ENCODE measurements at places on chromosomes 11 and 22. TPM values are rescaled to one million over a fixed set of nuclear protein-coding genes. Genes with fewer than 3 reads are reported as not detected.
A peak's percentile ranks its signal among the peaks of the same experiment; 100 is the strongest.

GRCh38 chr11:67119585-67120391 is 725 bp downstream of the KDM2A start:
- H3K27me3 ChIP-seq = no peaks in the 10 kb centered on the region
- peak overlapping the region; percentile 99 for H3K4me3 ChIP-seq
- peaks cover 35% of the 10 kb centered on the region for H3K4me1 ChIP-seq
- DNase-seq = peak; percentile 43
- H3K36me3 ChIP-seq = no peaks in the 10 kb centered on the region

GRCh38 chr11:2094354-2095197 is 44.6 kb downstream of the IGF2 start:
- DNase-seq = no peak
- no peak overlapping the region for H3K4me3 ChIP-seq
- H3K27me3 ChIP-seq = no peaks in the 10 kb centered on the region
- H3K4me1 ChIP-seq = peaks cover 29% of the 10 kb centered on the region
- no peak overlapping the region for H3K27ac ChIP-seq
- H3K36me3 ChIP-seq = no peaks in the 10 kb centered on the region

- H3K36me3 ChIP-seq = no peaks in the 10 kb centered on the region
- H3K4me3 ChIP-seq = no peak overlapping the region
- H3K4me1 ChIP-seq = peaks cover 12% of the 10 kb centered on the region
- no peaks in the 10 kb centered on the region for H3K27me3 ChIP-seq
Observed at GRCh38 chr22:30872285-30873041, 96.1 kb downstream of the MORC2 start.

DNA sequence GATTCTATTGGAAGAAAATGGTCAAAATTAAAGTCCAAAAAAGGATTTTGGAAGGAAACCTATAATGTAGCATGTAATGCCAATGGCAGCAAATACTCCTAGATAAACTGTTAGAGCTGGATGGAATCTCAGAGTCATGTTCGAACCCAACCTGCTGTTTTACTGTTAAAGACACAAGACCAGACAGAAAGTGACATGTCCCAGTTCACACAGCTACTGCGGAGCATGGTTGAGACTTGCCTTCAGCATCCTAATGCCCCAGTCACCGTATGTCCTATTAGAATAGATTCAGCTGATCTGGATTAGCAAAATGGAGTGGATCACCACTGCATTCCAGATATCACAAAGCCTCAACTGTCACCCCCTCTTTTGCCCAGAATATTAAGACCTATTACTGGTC is 14.9 kb downstream of the PISD start:
- peaks cover 52% of the 10 kb centered on the region for H3K36me3 ChIP-seq
- no peak overlapping the region for H3K4me3 ChIP-seq
- H3K27me3 ChIP-seq = no peaks in the 10 kb centered on the region
- H3K27ac ChIP-seq = no peak overlapping the region
- H3K4me1 ChIP-seq = no peaks in the 10 kb centered on the region

- H3K4me3 ChIP-seq = no peak overlapping the region
- H3K27ac ChIP-seq = no peak overlapping the region
- no peaks in the 10 kb centered on the region for H3K36me3 ChIP-seq
- H3K27me3 ChIP-seq = no peaks in the 10 kb centered on the region
- DNase-seq = no peak
Observed at GRCh38 chr11:106466521-106467080, 389.1 kb downstream of the AASDHPPT start.

GRCh38 chr11:134261626-134262488 is 8.5 kb downstream of the ACAD8 start:
- H3K27ac ChIP-seq = no peak overlapping the region
- H3K36me3 ChIP-seq = no peaks in the 10 kb centered on the region
- H3K4me3 ChIP-seq = no peak overlapping the region
- no peak for DNase-seq
- no peaks in the 10 kb centered on the region for H3K27me3 ChIP-seq
- no peaks in the 10 kb centered on the region for H3K4me1 ChIP-seq

- H3K27me3 ChIP-seq = no peaks in the 10 kb centered on the region
- peaks cover 10% of the 10 kb centered on the region for H3K4me1 ChIP-seq
- DNase-seq = peak; percentile 37
- H3K36me3 ChIP-seq = no peaks in the 10 kb centered on the region
Observed at GRCh38 chr11:44939673-44940395, 10.8 kb downstream of the TP53I11 start.

- H3K36me3 ChIP-seq = no peaks in the 10 kb centered on the region
- H3K27ac ChIP-seq = no peak overlapping the region
- peak overlapping the region; percentile 40 for H3K4me3 ChIP-seq
- DNase-seq = peak; percentile 19
- no peaks in the 10 kb centered on the region for H3K27me3 ChIP-seq
Observed at GRCh38 chr11:725624-726202, 19.7 kb downstream of the EPS8L2 start.

DNA sequence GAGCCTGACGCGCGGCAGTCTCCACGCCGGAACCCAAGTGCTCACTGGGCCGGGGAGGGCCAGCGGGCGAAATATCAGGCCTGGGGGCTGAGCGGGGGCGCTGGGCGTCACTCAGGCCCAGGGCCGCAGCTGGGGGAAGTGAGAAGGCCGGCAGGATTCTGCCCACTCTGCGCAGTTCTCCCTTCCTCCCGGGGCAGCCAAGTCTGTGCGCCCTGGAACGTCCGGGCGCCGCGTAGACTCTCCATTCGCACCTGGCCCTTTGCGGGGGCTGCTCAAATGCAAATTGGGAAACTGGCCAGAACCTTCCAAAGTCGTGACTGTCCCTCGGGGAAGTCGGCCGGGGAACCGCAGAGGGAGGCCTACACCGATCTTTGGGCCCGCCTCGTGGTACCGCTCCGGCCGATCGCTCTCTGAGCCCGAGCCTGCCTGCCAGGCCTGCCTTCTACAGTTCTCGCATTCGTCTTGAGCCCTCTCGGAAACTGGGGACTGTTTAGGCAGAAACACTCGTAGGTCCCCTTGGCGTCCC is 2.2 kb upstream of the SLC6A5 start:
- no peak overlapping the region for H3K27ac ChIP-seq
- H3K4me3 ChIP-seq = peak overlapping the region; percentile 19
- peaks cover 34% of the 10 kb centered on the region for H3K27me3 ChIP-seq
- no peaks in the 10 kb centered on the region for H3K4me1 ChIP-seq
- no peaks in the 10 kb centered on the region for H3K36me3 ChIP-seq
- no peak for DNase-seq

DNA sequence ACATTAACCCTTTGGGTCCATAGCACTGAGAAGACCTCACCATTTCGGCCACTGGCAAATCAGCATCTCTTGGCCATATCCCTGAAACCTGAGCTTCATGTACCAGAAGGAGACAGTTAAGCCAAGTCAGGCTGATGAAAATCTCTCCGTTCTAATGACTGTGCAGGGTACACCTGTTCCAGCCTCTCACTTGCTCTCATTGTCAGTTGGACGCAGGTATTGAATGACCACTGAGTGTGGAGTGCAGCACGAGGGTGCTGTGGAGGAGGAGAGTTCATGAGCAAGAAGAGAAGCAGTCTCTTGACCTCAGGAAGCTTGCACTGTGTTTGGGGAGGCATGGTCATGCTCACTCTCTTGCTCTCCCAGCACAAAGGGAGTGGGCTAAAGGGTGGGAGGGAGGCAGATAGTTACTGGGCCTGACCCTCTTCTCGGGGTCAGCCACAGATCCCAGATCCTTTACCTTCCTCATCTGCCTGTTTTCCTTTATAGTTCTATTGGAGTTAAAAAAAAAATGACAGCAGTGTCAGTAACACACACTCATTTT is 65.2 kb downstream of the ZBTB16 start:
- H3K27ac ChIP-seq = peak overlapping the region; percentile 99
- no peaks in the 10 kb centered on the region for H3K27me3 ChIP-seq
- H3K4me1 ChIP-seq = peaks cover 96% of the 10 kb centered on the region
- H3K36me3 ChIP-seq = peaks cover 7% of the 10 kb centered on the region

DNA sequence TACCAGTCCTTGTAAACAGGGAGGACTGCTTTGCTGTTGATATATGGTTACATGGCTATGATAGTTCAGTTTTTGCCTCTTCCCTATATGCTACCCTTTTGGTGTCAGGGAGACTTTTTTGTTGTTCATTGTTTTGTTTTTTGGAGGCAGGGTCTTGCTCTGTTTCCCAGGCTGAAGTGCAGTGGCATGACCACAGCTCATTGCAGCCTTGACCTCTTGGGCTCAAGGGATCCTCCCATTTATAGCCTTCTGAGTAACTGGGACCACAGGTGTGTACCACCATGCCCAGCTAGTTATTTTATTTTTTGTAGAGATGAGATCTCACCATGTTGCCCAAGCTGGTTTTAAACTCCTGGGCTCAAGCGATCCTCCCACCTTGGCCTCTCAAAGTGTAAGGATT is 38.6 kb upstream of the SPTBN2 start:
- H3K4me3 ChIP-seq = no peak overlapping the region
- no peaks in the 10 kb centered on the region for H3K4me1 ChIP-seq
- no peak for DNase-seq
- H3K27me3 ChIP-seq = no peaks in the 10 kb centered on the region
- no peaks in the 10 kb centered on the region for H3K36me3 ChIP-seq

DNA sequence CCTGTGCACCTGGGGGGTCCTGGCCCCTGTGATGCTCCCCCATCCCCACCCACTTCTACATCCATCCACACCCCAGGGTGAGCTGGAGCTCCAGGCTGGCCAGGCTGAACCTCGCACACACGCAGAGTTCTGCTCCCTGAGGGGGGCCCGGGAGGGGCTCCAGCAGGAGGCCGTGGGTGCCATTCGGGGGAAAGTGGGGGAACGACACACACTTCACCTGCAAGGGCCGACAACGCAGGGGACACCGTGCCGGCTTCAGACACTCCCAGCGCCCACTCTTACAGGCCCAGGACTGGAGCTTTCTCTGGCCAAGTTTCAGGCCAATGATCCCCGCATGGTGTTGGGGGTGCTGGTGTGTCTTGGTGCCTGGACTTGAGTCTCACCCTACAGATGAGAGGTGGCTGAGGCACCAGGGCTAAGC is 20.0 kb upstream of the TALDO1 start:
- peaks cover 11% of the 10 kb centered on the region for H3K4me1 ChIP-seq
- H3K36me3 ChIP-seq = no peaks in the 10 kb centered on the region
- H3K4me3 ChIP-seq = no peak overlapping the region
- no peak for DNase-seq
- peaks cover 46% of the 10 kb centered on the region for H3K27me3 ChIP-seq

DNA sequence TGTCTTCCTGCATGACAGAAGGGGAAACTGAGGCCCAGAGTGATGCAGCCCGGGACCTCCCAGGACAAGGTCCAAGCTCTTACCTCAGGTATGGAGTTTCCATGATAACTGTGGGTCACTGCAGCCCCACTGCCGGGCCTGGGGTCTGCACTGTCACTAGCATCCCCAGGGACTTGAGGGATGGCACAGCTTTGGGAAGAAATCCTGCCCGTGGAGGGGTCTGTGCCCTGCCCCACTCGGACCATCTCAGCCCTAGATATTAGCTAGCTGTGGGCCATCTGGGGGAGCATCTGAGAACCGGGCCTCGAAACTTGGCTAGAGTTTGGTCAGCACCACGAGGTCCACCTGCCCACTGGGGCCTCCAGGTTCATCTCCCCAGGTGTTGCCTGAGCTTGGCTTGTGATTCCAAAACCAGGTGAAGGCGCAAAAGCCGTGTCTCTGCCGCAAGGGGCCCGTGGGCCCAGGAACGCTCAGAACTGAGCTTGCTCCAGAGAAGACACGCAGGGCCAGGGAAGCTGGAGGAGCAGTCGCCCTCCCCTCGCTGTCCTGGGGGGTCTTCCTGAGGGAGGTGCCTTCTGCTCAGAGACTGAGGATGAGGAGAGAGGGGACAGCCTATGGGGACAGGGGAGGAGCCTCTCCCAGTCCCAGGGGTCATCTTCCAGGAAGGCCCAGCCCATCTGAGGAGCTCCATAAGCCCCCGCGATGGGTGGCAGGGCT is 4.8 kb downstream of the LINC01488 start:
- peak; percentile 48 for DNase-seq
- H3K4me3 ChIP-seq = no peak overlapping the region
- no peak overlapping the region for H3K27ac ChIP-seq
- no peaks in the 10 kb centered on the region for H3K36me3 ChIP-seq

DNA sequence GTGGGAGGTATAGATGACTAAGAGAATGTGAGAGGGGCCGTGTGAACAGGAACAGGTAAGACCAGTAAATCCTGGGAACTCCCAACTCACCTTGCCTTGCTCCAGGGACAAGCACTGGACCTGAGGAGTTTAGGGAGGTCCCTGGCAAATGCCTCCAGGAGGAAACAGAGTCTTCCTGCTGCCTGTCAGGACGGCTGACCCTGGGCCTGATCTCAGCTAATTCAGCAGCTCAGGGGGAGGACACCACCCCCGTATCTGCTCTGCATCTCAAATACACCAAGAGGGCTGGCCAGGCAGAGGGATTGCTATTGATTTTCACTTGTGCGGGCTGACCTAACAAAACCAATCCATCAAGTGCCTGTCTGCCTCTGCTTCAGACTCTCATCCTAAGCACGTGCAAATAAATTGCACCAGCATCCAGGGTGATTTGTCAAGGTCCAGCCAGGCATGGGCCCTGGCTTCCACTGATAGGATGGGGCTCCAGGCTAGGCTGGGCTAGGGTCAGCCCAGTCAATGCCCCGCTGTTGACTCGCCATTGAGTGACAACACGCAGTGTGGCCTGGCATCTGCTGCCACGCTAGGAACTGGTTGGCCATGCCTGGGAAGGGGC is 20.3 kb downstream of the UQCR10 start:
- DNase-seq = no peak
- peaks cover 2% of the 10 kb centered on the region for H3K4me1 ChIP-seq
- no peaks in the 10 kb centered on the region for H3K27me3 ChIP-seq
- no peak overlapping the region for H3K27ac ChIP-seq

- no peaks in the 10 kb centered on the region for H3K36me3 ChIP-seq
- H3K27me3 ChIP-seq = no peaks in the 10 kb centered on the region
- no peak for DNase-seq
- H3K4me1 ChIP-seq = no peaks in the 10 kb centered on the region
- no peak overlapping the region for H3K27ac ChIP-seq
- no peak overlapping the region for H3K4me3 ChIP-seq
Observed at GRCh38 chr22:22960307-22960706, 72.7 kb downstream of the IGLL5 start.

DNA sequence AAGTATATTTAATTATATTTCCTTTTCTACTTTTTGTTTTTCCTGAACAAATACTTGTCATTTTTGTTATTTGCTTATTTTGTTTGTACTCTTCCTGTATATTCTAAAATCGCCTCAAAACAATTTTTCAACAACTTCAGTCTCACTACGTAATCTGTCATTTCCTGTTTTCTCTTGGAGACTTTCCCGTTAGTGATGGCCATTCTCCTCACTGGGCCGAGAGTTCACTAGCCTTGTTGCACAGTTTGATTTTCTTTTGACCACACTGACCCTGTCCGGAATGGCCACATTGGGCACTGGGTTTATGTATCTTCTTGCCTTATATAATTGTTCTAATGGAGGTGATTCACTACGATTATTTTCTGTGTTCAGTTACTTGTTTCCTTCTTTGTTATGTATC is 726.1 kb downstream of the FAM181B start:
- no peak overlapping the region for H3K27ac ChIP-seq
- H3K4me3 ChIP-seq = no peak overlapping the region
- H3K4me1 ChIP-seq = no peaks in the 10 kb centered on the region
- no peak for DNase-seq
- H3K27me3 ChIP-seq = no peaks in the 10 kb centered on the region
- H3K36me3 ChIP-seq = no peaks in the 10 kb centered on the region

The PHLDB1 gene
- total RNA-seq = 36.5 TPM

The CALCB gene
- 1.4 TPM for total RNA-seq

The NPTXR gene
- 1.7 TPM for total RNA-seq

The RIMBP3B gene
- not detected for total RNA-seq

The HNRNPUL2 gene
- total RNA-seq = 30.8 TPM

The SYT9 gene
- total RNA-seq = not detected

The ZNF280B gene
- 0.34 TPM for total RNA-seq
